Cortex of kidney (tissue), 1 donor: ENCODE measurements at places on chromosomes 2 and 18.

- peak; percentile 11 for DNase-seq
These were observed 24.3 kb downstream of the SMAD7 start for GRCh38 chr18:48926420-48926857.

- no peak for DNase-seq
These were observed 77.2 kb upstream of the TXNDC2 start for GRCh38 chr18:9808295-9809241.

- DNase-seq: no peak
These were observed 1082.2 kb upstream of the DDX18 start for GRCh38 chr2:116732322-116732721.

DNA sequence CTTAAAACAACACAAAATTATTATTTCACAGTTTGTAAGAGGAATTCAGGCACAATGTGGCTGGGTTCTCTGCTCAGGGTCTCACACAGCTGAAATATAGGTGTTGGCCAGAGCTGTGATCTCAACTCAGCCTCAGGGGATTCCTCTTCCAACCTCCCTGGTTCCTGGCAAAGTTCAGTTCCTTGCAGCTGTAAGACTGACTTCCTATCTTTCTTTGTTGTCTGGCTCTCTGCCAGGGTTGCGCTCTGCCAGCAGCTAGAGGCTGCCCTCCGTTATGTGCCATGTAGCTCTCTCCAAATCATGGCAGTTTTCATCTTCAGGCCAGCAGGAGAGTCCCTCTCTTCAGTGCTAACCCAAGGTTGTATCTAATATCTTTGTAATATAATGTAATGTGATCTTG is 272.5 kb upstream of the KCNJ3 start:
- DNase-seq: no peak

- no peak for DNase-seq
These were observed 35.8 kb downstream of the ST3GAL5 start for GRCh38 chr2:85852937-85853498.

DNA sequence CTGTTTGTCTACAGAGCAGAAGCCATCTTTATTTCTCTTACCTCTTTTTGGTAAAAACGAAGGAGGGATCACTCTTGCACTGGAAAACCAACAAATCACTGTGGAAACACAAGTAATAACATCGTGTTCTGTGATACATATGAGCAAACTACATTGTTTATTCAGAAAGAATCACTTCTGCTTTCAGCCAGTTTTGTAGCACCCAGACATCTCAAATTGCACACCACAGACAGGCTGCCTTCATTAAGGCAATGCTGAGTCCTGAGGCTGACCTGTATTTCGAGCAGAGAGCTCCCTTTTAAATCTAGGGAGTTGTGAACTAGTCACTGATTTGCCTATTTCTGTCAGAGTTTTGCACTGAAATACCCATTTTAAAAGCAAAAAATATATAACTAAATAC is 1003.2 kb upstream of the FAM98A start:
- DNase-seq: no peak

DNA sequence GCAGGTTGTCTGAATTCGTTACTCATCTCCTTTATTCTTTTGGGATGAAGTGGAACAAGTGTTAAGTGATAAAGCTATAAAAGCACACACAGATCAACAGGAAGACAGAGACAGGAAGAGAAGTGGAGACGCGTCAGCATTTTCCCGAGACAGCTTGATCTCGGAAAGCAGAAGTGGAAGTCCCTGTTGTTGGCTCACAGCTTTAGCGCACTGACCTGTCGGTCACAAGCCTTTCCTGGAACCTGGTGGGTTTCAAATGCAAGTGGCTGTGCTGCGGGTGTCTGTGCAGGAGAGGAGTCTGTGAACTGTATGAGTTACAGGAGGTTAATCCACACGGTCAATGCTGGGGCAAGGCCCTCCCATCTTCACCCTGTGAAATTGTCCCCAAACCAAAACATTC is 116.6 kb upstream of the PELI1 start:
- no peak for DNase-seq

- no peak for DNase-seq
These were observed 125.8 kb downstream of the LAMA3 start for GRCh38 chr18:23814991-23815614.

GRCh38 chr2:62197011-62197924 is 1.4 kb downstream of the B3GNT2 start:
- no peak for DNase-seq

GRCh38 chr2:37203708-37204107 is 7.4 kb downstream of the CEBPZOS start:
- no peak for DNase-seq

GRCh38 chr18:64202863-64203262 is 54.0 kb upstream of the LINC00305 start:
- DNase-seq: no peak

DNA sequence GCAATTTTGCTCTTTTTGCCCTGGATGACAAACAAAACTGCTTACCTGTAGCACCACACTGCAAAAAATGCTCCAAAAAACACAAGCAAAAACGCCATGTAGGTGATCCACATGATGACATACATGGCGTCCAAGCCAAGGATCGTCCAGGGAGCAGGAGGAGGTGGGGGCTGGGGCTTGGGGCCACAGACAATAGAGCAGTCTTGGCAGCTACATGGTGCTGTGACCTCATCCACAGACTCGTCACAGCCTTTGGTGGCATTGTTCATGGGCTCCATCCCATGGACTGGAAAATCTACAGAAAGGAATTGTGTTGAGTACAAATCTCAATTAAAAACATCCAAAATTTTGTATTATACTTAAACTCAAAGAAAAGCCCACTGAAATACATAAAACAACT is 26.1 kb downstream of the NPC1 start:
- no peak for DNase-seq

DNA sequence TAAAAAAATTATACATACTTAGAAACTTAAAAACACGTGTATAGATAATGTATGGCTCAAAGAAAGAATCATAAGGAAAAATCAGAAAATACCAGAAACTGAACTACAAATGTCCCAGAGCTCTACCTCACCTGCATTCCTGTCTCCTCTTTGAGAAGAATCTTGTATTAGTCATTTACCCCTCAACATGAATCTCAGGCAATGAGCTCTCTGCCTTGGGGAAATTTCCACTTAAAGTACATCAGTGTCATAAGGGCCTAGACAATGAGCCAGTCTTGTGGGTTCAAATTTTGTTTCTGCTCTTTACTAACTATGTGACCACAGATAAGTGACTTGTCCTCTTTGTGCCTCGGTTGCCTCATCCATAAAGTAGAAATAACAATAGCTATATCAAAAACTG is 40.1 kb downstream of the SCG2 start:
- no peak for DNase-seq

GRCh38 chr2:68152681-68153347 is 4.9 kb upstream of the PNO1 start:
- no peak for DNase-seq

GRCh38 chr18:61939046-61939674 is 46.4 kb upstream of the RNF152 start:
- no peak for DNase-seq

GRCh38 chr18:13725566-13726231 is 659 bp downstream of the FAM210A start:
- DNase-seq: no peak

DNA sequence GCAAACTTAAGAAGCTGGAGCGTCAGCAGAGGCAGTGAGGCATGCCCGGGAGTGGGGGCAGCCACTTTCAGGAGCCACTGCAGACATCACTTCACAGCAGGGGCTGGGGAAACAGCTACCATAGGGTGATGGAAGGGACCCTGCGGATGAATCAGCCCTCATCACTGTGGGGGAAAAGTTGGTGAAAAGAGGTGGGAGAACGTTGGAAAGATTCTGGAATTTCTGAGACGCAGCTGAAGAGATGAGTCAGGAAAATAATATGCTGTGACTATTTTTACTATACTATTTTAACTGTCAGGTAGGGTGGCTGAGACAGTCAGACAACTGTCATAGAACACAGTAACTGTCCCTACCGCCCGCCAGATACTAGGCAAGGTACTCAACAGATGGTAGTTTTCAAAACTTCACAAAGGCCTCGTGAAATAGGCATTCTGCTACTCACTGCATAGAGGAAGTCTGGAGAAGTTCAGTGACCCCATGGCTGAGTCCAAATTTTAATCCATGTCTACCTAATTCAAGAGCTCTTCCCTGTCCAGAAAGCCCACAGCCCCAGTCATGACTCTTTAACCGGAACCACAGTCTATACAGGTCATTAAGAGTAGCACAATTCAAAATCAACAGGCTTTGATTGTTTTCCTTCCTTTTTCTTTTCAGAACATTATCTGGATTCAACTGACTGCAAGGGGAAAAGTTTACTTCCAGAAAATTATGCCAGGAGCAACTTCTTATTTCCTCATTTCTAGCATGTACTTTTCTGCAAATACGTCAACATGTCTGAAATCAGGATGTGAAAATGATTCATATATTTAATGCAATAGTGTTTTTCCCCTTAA is 39.3 kb upstream of the EPB41L3 start:
- no peak for DNase-seq

DNA sequence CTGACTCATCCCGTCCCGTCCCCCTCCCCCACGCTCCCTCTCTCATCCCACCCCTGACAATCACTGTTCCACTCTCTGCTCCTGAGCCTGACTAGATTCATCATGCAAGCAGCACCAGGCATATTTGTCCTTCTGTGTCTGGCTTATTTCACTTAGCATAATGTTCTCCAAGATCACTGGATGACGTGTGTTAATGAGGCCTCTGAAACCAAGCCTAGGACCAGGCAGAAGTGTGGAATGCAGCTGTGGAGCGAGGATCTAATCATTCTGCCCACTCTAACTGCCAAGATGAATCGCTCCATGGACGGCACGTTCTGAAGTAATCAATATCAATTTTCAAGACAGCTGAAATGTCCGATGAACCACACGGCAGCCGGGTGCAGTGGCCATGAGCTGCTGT is 122.4 kb upstream of the ZNF236 start:
- DNase-seq: no peak

DNA sequence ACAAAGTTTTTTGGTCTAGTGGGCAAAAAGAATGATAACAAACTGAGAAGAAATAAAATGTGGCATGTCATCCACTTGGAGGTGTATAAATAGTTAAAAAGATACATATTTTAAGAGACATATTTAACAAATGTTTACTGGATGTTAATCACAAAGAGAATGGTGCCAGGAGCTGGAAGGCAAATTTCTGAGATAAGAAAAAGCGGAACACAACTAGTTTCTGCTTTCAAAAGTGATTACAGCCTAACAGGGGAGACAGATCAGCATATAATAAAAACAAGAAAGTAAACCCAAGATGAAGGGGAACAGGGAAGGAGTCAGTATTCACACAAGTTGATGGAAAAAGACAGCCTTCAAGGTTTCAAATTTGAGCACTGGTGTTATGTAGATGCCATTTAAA is 91.3 kb downstream of the OLA1 start:
- DNase-seq: no peak

GRCh38 chr2:71827973-71828372 is 319.7 kb downstream of the CYP26B1 start:
- no peak for DNase-seq

DNA sequence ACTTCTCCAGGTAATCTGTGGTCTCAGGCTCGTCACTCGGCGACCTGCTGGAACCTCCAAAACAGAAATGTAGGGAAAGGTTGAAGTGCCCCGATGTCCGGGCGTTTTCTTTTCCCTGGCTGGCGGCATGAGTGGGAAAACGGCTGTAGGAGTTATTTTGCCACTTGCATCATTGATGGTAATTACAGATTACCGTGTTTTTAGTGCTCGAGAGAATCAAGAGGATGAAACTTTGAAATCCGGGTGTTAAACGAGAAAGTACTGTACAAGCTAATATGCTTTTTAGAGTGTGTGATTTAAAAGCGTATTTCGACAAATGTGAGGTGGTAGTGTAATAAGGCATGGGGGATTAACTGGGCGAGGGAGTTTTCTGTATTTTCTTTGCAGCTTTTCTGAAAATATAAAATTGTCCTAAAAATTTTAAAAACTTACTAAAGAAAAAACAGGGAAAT is 819 bp downstream of the GRHL1 start:
- DNase-seq: no peak

GRCh38 chr2:149331023-149331400 is 625 bp downstream of the LYPD6 start:
- no peak for DNase-seq

- DNase-seq: no peak
These were observed 37.4 kb downstream of the MRPL44 start for GRCh38 chr2:223994562-223995162.

DNA sequence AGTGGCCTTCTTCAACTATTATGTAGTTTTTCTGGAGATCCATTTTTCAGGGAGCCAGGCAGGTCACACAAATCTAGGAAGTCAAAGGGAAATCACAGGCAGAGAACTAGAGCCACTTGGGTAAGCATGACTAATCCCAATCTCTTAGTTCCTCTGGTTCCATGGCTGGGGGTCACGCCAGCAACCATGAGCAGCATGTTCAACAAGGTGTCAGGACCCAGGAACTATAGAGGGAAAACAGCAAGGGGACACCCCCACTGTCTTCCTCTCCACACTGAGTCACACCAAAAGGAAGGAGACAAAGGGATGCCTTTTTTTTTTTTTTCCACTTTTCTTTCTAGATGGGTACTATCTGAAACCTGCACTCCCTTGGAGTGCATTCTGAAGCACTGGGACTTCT is 250.9 kb downstream of the OTX1 start:
- DNase-seq: no peak

- DNase-seq: no peak
These were observed 12.0 kb upstream of the DGUOK start for GRCh38 chr2:73914667-73915066.

- no peak for DNase-seq
These were observed 193.1 kb downstream of the RIT2 start for GRCh38 chr18:42922363-42922762.

DNA sequence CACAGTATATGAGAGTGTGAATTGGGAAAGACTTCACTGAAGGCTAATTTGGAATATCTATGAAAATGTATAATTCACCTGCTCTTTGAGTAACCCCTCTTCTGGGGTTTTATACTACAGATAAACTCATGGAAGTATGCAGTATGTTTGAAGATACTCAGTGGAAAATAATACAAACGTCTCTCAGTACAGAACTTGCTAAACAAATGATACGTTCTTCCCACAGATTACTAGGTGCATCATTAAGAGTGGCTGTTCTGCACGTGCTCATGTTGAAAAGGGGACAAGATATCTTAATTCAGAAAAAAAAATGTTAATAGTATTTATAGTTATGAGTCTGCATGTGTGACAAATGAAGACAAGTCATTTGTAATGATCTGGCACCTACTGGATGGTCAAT is 70.2 kb upstream of the EPAS1 start:
- DNase-seq: no peak

GRCh38 chr2:150392614-150393013 is 94.9 kb downstream of the RND3 start:
- no peak for DNase-seq

- DNase-seq: no peak
These were observed 462.2 kb downstream of the BCL11A start for GRCh38 chr2:60091266-60091665.

GRCh38 chr2:25991965-25992364 is 9.7 kb upstream of the KIF3C start:
- no peak for DNase-seq

- DNase-seq: no peak
These were observed 21.3 kb upstream of the ALLC start for GRCh38 chr2:3636586-3637310.

- DNase-seq: no peak
These were observed 4.5 kb downstream of the RAB31 start for GRCh38 chr18:9712611-9713010.
